Cardiac ventricle fibroblast (primary cell): ENCODE measurements at places on chromosomes 12 and 14. TPM values are rescaled to one million over a fixed set of nuclear protein-coding genes. Genes with fewer than 3 reads are reported as not detected.

The DLGAP5 gene
- 1.6 and 2.6 TPM in 2 replicates for total RNA-seq

The RNASE7 gene
- not detected in 2 replicates for total RNA-seq

The PRB2 gene
- not detected in 2 replicates for total RNA-seq

The KRT78 gene
- total RNA-seq, result not detected in 2 replicates

The BIN2 gene
- not detected in 2 replicates for total RNA-seq

The SLC5A8 gene
- total RNA-seq, result not detected in 2 replicates

The TMEM119 gene
- total RNA-seq, result 21.3 and 27.7 TPM in 2 replicates
